NCI-H2107 (cell line): ENCODE measurements at places on chromosomes 12 and 14.

- no peak for DNase-seq
These were observed 224.3 kb upstream of the DCN start for GRCh38 chr12:91406920-91407341.

- no peak for DNase-seq
These were observed 34.5 kb upstream of the PTGR2 start for GRCh38 chr14:73817020-73817655.

DNA sequence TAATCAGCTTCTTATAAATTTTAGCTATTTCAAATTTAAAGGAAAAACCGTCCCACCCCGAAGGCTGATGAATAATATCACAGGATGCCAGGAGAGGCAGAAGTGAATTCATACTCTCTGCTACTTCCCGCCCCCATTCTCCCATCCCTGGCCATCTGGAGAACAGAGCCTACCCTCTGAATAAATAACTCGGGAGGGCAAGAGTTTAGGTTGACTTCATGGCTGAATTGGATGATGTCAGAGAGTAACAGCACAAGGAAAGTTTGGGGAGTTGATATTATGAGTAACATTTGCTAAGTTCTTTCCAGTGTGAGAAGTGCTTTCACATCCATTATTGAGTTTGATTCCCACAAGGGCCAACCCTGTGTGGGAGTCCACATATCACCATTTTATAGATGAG, 241.6 kb downstream of the EGLN3 start:
- DNase-seq = no peak

DNA sequence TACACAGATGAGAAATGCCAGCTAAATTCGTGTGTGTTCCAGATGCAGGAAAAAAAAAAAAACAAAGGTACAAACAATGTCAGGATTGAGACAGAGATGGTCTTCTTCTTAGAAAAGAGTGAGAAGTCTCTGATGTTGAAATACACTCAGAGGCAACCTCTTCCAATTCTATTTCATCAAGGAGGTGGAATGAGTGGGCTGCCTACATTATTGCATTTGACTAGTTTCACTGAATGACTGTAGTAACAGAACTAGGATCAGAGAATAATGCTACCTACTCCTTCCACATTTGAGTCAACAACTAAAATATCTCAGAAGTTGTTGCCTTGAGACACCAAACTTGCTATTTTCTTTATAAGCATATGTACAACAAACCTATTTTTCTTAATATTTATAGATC, 1332.2 kb upstream of the FLRT2 start:
- DNase-seq = no peak

- DNase-seq = no peak
These were observed 1.3 kb downstream of the HVCN1 start for GRCh38 chr12:110687396-110688169.

- no peak for DNase-seq
These were observed 405.5 kb downstream of the MDGA2 start for GRCh38 chr14:47269756-47270492.

GRCh38 chr12:16238661-16239060, 38.8 kb downstream of the SLC15A5 start:
- no peak for DNase-seq

DNA sequence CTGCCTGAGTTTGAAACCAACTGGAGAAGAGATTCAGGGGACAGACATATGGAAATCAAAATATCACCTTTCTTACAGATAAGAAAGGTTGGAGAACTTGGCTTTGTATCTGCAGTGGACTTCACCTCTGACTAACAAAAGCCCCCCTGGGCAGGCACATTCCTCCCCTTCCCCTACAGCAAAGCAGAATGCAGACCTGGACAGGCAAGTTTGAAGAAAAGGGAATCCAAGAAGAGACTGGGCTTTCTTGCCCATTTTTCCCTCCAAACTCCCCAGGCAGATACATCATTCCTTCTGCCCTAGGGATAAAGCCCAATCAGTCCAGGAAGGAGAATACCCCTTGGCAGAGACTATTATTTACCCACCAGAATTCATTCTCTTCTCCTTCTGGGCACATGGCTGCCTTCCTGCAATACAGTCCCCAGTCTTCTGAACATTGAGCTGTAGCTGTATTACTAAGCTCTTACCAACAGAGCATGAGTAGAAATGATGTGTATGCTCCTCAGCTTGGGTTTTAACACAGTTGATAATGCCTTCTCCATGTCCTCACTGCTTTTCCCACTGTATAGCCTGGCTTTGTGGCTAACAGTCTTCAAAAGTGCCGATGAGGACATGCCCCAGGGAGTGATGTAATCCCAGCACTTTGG, 17.4 kb upstream of the NAP1L1 start:
- DNase-seq = no peak
